Right cardiac atrium (tissue), 5 donors: ENCODE measurements at places on chromosomes 4 and X. TPM values are rescaled to one million over a fixed set of nuclear protein-coding genes. Genes with fewer than 3 reads are reported as not detected.

The AVPR2 gene
- 1.6 TPM for total RNA-seq

- DNase-seq: no peak
Observed at GRCh38 chr4:22356987-22357596, 158.8 kb downstream of the ADGRA3 start.

DNA sequence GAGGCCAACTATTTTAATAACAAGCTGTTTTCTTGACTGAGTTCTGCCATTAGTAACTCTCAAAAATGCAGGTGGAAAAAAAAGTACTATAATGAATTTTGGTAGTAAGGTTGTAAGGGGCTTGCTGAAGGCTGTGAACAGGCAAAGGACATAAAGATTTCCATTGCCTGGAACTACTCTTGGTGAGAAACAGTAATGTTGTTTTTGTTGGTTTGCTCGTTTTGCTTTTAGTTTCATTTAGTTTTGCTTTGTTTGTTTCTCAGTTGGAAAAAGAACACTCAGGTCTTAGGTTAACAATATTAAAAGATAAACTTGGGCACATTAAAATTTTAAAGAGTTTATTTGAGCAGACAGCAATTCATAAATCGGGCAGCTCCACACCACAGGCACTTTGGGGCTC is 824.5 kb upstream of the HTR2C start:
- no peak for DNase-seq

DNA sequence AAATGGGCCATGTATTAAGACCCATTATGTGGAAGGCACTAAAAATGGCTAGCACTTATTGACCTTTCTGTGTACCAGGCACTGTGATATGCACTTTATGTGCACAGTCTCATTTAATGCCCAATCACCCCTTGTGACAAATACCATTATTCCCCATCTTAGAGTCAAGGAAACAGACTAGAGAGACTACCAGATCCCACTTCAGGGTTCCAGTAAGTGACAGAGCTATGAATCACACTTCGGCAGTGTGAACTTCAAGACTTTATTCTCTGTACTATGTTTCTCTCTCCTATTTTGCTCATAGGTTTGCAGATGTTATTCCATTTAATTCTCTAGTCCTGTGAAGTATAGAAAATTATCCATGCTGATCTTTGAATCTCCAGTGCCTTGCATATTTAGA is 107.0 kb downstream of the NFKB1 start:
- DNase-seq: no peak

DNA sequence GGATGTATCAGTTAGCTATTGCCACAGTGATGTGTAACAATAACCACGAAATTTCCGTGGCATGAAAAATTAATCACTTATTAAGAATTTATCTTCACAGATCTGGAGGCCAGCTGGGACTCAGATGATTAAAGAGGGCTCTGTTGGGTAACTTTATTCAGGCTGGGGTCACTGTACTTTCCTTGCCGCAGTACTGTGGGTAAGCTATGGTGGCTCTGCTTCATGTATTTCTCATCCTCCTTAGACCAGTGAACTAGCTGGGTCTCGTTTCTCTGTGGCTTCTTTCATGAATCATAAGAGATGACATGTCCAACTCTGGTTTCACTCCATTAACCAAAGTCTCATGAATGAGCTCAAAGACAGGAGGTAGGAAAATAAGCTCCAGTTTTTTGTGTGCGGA is 13.5 kb downstream of the TEX13B start:
- DNase-seq: no peak

GRCh38 chr4:184662236-184662635 is 12.7 kb downstream of the PRIMPOL start:
- no peak for DNase-seq
